Upper lobe of left lung (tissue), 6 donors: ENCODE measurements at places on chromosomes 3 and 15. TPM values are rescaled to one million over a fixed set of nuclear protein-coding genes. Genes with fewer than 3 reads are reported as not detected.
A peak's percentile ranks its signal among the peaks of the same experiment; 100 is the strongest.

DNA sequence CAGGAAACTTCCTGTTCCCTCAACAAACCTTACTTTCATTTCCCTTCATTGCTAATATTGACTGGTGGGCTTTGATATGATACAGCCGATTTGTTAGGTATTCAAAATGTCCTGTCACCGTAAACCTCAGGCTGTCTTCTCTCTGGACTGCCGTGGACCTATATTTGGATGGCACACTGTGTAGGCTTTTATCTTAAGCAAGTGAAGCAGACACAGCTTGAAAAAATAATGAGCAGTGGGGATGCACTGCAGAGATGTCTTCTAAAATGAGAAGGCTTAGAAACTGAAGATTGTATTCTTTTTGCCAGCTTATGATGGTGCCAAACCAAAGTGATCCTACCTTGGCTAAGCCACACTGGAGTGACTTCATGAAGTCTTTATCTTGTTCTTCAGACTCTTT lies 266.3 kb downstream of the NR1D2 start:
- no peaks in the 10 kb centered on the region for H3K4me1 ChIP-seq
- no peak overlapping the region for H3K27ac ChIP-seq
- no peaks in the 10 kb centered on the region for H3K36me3 ChIP-seq
- no peak overlapping the region for H3K4me3 ChIP-seq
- H3K27me3 ChIP-seq: no peaks in the 10 kb centered on the region

GRCh38 chr3:105999856-106000255 lies 131.0 kb upstream of the CBLB start:
- DNase-seq: no peak
- H3K27ac ChIP-seq: no peak overlapping the region
- no peaks in the 10 kb centered on the region for H3K36me3 ChIP-seq

Gene COL6A5
- total RNA-seq: 6.1 TPM

DNA sequence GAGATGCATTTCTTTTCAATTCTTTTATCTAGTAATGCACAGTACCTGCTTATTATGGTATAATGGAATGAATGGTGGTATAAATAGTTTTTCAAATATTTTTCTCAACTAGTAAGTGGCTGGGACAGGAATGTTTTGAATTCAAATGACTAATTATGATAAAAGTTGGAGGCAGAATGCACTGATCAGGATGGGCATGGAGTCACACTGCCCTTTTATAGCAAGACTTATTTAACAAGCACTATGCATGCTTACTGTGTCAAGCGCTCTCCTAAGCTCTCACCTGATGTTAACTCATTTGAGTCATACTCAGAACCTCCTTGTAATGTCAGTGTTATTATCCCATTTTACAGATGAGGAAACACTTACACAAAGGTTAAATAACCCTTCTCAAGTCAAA lies 221.8 kb downstream of the FEZF2 start:
- no peak for DNase-seq
- H3K27me3 ChIP-seq: no peaks in the 10 kb centered on the region
- H3K4me1 ChIP-seq: no peaks in the 10 kb centered on the region

Gene NR2F2
- 29.3 TPM for total RNA-seq

- H3K27me3 ChIP-seq: no peaks in the 10 kb centered on the region
- no peak overlapping the region for H3K4me3 ChIP-seq
- no peaks in the 10 kb centered on the region for H3K4me1 ChIP-seq
Observed at GRCh38 chr15:31169558-31169957, 68.0 kb upstream of the TRPM1 start.

DNA sequence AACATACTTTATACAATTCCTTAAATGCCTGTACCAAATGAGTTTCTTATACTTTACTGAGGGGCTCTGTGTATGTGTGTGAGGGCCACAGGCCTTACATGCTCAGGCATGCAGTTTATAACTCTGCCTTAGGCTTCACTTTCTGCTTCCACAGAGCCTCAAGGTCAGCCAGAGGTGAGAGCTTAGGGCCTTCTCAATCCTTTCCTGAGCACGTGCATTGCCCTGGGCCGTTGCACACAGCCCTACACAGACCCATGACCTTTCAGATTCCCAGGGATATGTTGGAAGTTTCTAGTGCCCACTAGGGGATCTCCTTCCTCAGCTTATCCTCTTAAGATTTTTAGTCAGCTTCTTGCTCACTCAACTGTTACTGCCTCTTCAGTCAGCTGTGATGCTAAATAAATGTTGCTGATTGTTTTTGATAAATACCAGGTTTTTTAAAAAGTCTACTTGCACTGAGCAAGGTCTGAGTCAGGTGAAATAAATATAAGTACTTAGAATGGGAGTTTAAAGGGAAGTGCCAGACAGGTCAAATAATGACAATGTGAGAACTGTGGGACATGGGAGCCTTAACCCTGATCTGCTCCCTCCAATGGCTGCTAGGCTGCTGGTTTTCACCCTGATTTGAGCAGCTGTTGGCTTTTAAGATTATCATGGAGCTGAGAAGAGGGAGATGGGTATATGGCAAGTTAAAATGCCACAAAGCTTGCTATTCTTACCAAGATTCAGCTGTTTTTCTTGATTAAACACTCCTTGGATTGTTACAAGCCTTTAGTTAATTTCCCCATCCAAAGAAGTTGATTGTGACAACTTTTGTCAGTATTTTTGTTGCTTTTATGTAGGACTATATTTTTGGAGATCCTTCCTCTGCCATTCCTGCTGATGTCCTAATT lies 169.5 kb downstream of the PLD1 start:
- no peak for DNase-seq
- no peaks in the 10 kb centered on the region for H3K4me1 ChIP-seq
- H3K27ac ChIP-seq: no peak overlapping the region
- no peaks in the 10 kb centered on the region for H3K36me3 ChIP-seq
- H3K4me3 ChIP-seq: no peak overlapping the region
- H3K27me3 ChIP-seq: no peaks in the 10 kb centered on the region

DNA sequence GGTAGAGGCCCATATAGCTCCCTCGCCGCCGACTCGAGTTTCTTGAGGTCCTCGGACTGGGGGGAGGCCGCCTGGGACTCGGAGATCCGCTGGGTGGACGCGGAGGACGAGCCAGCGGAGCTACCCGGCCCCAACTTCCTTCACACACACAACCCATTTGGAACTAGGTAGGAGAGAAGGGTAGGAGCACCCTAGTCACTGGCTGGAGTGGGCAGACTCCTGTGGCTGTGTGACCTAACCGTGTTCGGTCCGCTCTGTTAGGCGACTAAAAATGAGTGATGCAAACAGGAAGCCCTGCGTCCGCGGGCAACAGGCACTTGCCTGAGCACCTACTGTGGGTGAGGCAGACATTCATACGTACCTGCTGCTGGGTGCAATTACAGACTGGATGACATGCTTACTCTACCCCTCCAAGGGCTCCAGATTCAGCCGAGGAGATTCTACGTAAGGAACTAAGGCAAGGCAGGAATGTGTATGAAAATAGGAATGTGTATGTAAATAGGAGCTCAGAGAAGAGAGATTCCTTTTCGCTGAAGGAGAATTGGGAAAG lies 4.6 kb upstream of the SIN3A start:
- H3K36me3 ChIP-seq: no peaks in the 10 kb centered on the region
- H3K4me3 ChIP-seq: peak overlapping the region; percentile 88
- DNase-seq: no peak

GRCh38 chr3:95212117-95212516 lies 1149.3 kb downstream of the NSUN3 start:
- H3K27me3 ChIP-seq: no peaks in the 10 kb centered on the region
- no peaks in the 10 kb centered on the region for H3K4me1 ChIP-seq
- no peaks in the 10 kb centered on the region for H3K36me3 ChIP-seq
- H3K27ac ChIP-seq: no peak overlapping the region
